ENCODE measurements at places on chromosomes 4 and X.
A peak's percentile ranks its signal among the peaks of the same experiment; 100 is the strongest.

DNA sequence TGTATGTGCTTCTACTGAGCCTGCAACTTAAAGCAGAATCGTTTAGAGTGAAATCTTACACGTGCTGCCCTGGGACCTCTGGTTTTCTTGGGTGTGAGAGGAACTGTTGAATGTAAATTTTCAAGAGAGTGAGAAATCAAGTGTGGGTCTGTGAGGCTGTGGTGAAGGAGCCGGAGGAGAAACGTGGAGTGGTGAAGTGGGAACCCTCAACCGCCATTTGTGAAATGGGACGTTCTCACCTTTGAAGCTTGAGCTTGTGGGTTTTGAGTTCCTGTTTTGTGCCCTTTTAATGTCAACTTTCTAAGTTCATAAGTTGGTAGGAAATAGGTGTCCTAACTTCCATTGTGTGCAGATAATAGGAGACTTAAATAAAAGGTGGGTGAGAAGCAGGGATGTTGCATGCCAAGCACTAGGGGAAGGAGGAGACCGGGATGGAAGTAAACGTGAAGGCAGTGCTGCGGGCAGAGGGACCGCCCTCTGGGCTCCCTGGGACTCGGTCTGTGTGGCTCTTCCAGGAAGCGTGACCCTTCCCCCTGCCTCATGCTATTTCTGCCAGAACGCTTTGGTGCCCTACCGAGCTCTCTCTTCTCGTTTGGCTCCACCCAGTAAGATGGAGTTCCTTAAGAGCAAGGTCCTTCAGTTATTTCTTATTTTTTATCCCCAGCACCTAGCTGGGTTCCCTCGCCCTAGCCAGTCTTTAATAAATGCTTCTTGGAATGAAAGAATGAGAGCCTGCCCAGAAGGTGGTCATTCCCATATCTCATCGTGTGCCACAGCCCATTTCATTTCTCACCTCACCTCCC lies 56.0 kb downstream of the TMEM131L start:
- DNase-seq, result no peak

DNA sequence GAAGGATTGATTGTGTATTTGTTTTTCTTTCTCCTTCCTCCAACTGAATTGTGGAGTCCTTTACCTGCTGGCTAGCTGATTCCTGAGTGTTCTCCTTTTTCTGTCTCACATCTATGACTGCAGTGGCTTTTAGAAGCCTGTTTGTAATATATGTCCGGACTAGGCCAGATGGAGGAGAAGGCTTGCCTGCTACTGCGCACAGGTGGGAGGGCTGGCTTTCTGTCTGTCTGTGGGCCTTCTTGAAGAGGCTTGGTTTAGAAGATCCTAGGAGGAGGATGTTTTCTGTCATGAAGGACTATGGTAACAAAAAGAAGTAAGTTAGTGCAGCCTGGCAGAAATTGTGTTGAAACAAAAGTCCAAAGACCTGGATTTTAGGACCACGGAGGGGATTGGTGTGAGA lies 8.5 kb downstream of the PPP1R3F start:
- no peak for DNase-seq

- DNase-seq, result peak; percentile 34
These were observed 52.4 kb downstream of the SCFD2 start for GRCh38 chr4:53313510-53313909.

DNA sequence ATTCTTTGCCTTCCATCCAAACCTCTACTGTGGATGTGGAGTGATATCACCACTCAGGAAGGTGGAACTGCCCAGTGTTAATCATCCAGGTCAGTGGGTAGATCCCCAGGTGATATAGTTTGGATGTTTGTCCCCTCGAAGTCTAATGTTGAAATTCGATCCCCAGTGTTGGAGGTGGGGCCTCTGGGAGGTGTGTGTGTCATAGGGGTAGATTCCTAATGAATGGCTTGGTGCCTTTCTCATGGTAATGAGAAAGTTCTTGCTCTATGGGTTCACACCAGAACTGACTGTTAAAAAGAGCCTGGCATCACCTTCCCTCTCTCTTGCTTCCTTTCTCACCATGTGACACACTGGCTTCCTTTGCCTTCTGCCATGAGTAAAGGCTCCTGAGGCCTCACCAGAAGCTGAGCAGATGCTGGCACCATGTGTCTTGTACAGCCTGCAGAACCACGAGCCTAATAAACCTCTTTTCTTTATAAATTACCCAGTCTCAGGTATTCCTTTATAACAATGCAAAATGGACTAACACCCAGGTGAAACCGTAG lies 6.8 kb upstream of the SOWAHB start:
- DNase-seq, result no peak

GRCh38 chr4:22129454-22130029 lies 181.0 kb upstream of the KCNIP4 start:
- peak; percentile 37 for DNase-seq

DNA sequence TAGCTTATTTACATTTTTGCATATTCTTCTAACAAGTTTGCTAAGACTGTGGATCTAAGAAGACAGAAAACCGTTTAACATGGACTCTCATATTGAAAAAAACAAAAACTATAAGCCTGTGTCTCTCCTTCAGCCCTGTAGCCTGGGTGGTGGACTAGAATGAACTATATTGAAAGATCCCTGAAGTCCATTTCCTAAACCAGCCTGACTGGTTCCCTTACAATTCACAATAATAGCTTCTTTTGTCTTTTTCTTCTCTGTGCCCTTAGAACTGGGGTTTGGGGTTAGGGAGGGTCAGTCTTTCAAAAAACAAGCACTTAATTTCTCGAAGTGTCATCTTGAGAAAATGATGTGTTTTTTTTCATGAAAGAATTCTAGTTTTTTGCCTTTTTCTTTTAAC lies 59.0 kb downstream of the GSTCD start:
- DNase-seq, result no peak

- no peak for DNase-seq
These were observed 13.6 kb downstream of the ABCG2 start for GRCh38 chr4:88144866-88145300.

DNA sequence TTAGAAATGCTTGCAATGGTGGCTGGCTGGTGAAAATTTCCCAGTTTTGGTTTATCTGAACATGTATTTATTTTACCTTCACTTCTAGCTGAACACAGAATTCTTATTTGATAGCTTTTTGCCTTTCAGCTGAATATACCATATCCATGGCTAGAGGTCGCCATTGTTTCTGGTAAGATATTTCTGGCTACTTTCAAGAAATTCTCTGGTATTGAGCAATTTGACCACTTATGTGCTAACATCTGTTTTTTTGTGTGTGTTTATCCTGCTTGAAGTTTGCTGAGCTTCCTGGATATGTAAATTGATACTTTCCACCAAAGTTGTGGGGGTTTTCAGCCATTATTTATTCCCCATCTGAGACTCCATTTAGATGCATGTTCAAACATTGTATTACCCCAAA lies 75.4 kb downstream of the FBXW7 start:
- peak; percentile 42 for DNase-seq

DNA sequence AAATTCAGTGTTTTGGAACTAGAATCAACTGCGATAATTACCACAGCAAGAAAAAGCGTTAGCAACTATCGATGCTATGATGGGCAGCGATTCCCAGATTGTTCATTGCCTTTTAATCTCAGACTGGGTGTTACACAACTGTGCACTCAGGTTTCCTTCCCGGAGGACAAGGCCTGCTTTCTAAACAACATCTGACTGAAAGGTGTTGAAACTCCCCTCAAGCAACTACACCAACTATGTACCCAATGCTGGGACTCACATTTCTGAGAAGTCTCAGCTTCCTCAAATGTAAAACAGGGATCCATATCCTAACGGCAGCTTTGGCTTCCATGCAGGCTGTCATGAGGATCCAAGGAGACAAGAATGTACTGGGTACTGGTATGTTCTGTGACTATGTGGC lies 8.2 kb downstream of the GABRE start:
- DNase-seq, result no peak

DNA sequence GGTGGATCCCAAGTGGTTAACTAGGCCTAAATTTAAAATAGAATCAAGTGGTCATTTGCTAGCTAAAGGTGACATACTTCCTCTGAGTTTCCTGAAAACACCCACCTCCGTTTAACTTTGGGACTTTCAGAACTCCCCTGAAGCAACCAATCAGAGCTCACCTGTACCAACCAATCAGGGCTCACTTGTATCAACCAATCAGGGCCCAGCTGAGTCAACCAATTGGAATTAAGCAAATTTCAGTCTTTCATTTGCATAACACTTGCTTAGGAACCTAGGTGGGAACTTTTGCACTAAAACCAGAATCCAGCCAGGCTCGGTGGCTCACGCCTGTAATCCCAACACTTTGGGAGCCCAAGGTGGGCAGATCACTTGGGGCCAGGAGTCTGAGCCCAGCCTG lies 15.9 kb downstream of the GPC4 start:
- DNase-seq, result no peak

GRCh38 chr4:122012735-122013134 lies 60.9 kb upstream of the TRPC3 start:
- peak; percentile 11 for DNase-seq

- no peak for DNase-seq
These were observed 242.9 kb downstream of the ARHGAP24 start for GRCh38 chr4:85717847-85718246.

DNA sequence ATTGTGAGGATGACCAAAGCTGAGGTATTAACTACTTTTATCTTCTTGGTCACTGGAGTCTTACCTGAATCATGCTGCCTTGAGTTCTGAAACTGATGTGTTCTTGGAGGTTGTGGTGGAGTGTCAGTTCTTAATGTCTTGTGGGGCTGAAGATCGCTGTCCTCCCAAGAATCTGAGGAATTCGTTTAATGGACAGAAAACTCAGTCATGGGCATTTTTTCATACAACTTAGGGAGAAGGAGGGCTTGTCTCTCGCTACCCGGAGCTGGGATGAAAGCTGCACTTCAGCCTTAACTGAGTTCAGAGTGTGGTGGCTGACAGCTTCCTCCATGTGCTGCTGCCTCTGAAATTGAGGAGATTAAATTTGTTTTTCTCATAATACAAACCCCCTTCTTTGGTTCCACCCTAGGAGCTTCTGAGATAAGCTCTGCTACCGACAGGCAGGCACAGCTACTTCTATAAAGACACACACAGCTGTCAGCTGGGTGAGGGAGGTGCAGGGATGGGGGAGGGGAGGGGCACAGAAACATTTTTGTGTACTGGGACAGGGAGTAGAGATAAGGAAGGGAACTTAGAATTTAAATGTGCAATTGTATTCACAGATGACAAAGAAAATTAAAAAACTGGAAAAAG lies 30.8 kb downstream of the RBBP7 start:
- no peak for DNase-seq
